ENCODE measurements at places on chromosomes 2 and 18.

- no peak for DNase-seq
Observed at GRCh38 chr2:127001751-127002150, 103.1 kb downstream of the TEX51 start.

DNA sequence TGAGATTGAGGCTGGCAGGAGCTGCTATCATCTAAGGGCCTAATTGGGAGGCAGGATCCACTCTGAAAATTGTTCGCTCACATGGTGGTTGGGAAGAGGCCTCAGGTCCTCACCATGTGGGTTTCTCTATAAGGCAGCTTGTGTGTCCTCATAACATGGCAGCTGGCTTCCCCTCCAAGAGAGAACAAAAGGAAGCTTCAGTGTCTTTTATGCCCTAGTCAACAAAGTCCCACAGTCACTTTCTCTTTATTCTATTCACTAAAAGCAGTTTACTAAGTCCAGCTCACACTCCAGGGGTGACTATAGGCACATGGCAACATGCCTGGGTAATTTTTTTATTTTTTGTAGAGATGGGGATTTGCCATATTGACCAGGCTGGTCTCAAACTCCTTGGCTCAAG is 5.8 kb upstream of the ITGAV start:
- DNase-seq: no peak

GRCh38 chr2:10446631-10447030 is 1.5 kb downstream of the ODC1 start:
- no peak for DNase-seq

GRCh38 chr2:60764736-60765534 is 8.9 kb downstream of the PAPOLG start:
- no peak for DNase-seq

GRCh38 chr2:202813387-202813786 is 58.2 kb downstream of the ICA1L start:
- no peak for DNase-seq

GRCh38 chr2:25445464-25445863 is 103.7 kb upstream of the DNMT3A start:
- no peak for DNase-seq

DNA sequence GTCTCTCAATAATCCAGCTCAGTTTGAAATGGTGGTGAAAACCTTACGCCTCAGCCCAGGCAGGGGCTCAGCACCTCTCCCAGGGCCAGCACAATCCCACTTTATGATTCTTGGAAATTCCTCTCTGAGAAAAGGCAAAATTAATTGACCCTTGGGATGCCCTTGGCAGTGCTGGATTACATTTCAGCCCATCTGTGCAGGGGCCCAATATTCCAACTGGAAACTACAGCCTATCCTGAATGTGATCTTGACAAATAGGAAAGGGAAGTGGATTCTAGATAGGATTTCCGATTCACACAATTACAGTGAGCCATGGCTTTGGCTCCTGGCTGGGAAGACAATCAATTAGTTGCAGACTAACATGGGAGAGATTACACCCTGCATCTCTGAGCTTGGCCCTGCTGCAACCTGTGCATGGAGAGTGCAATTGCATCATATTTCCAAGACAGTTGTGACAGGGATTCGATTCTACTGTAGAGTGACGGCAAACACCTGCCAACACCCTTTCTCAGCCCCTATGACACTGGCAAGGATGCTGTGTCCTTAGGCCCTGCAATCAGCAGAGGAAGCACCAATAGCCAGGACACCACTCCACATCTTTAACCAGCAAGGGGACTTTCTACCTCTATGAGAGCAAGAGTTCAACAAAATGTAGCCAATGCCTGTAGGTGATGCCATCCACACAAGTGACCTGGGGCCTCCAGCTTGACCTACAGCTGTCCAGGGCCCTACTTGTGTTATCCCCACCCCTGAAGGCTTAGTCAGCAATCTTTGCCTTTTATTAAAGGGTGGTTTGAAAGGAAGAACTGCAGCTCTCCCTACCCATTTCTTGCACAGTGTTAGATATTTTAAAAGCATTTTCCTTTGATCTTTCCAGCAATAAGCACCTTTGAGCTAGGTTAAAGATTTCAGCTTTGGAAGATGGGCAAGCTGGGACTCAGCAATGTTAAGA is 187.2 kb upstream of the HS6ST1 start:
- DNase-seq: no peak

All from cortex of kidney (tissue), 1 donor.